ENCODE measurements at places on chromosomes 16 and 17.

GRCh38 chr17:76354747-76355310 is 1.1 kb upstream of the PRPSAP1 start:
- no peak for DNase-seq

- no peak for DNase-seq
Measured at GRCh38 chr16:47774661-47775060, 313.5 kb downstream of the PHKB start.

DNA sequence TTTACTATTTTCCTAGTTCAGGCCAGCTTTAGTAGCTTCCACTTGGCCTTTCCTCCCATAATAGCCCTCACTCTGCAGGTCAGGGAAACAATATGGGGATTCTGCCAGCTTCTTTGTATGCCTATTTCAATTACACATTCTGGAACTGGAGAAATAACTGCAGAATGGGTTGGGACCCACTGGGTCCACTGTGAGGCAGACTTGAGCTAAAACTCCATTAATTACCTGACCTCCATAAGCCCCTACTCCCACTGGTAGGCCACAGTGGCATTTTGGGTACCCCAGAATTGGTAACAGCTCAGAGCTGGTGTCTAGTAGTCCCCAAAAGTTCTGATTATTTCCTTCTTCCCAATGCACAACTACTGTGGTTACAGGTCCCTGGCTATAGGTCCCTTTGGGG is 16.7 kb upstream of the TENT4B start:
- DNase-seq, result no peak

DNA sequence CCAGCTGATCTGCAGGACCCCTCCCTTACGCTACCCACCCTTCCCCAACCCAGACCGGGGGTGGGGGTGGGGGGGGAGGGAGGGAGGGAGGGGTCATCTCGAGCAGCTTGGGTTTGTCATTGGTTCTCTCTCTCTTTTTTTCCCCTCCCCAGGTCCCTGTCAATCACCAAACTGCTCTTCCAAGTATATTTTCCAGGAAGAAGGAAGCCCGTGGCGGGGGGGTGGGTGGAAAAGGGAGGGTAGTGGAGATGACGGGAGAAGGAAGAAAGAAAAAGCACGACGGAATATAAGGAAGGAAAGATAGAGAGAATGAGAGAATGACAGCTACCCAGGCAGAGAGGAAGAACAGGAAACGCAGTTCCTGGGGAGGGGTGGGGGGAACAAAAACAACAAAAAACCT is 17.9 kb downstream of the SALL1 start:
- no peak for DNase-seq

DNA sequence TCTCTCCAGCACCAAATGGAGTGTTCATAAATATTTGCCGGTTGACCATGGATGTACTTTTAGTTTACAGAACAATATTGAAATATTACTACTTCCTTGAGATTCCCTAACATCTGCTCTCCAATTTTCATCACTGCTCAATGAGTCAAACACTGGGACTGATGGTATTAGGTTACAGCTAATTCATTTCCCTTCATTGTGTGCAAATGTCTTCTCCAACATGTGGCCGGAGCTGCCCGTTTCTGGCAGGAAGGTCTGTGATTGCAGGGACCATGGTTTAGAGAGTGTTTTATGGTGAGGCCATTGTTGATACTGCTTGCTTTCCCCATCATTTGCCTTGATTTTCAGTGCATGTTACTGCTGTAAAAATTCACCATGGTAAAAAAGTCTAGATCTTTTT is 209.3 kb downstream of the HS3ST3B1 start:
- no peak for DNase-seq

DNA sequence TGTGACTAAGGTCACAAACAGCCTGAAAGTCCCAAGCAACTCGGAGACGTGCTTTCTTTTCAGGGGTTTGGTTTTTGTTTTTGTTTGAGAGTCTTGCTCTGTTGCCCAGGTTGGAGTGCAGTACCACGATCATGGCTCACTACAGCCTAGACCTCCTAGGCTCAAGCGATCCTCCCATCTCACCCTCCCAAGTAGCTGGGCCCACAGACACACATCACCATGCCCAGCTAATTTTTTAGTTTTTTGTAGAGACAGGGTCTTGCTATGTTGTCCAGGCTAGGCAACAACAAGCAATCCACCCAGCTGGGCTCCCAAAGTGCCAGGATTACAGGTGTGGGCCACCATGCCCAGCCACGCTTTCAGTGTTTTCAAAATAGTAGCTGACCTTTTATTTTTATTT is 19.8 kb upstream of the GGA2 start:
- no peak for DNase-seq

GRCh38 chr16:56910654-56911539 is 21.0 kb upstream of the HERPUD1 start:
- DNase-seq, result no peak

- DNase-seq, result no peak
Measured at GRCh38 chr17:79314617-79315357, 240.2 kb downstream of the ENGASE start.

- no peak for DNase-seq
Measured at GRCh38 chr17:63785556-63785955, 11.6 kb downstream of the DDX42 start.

DNA sequence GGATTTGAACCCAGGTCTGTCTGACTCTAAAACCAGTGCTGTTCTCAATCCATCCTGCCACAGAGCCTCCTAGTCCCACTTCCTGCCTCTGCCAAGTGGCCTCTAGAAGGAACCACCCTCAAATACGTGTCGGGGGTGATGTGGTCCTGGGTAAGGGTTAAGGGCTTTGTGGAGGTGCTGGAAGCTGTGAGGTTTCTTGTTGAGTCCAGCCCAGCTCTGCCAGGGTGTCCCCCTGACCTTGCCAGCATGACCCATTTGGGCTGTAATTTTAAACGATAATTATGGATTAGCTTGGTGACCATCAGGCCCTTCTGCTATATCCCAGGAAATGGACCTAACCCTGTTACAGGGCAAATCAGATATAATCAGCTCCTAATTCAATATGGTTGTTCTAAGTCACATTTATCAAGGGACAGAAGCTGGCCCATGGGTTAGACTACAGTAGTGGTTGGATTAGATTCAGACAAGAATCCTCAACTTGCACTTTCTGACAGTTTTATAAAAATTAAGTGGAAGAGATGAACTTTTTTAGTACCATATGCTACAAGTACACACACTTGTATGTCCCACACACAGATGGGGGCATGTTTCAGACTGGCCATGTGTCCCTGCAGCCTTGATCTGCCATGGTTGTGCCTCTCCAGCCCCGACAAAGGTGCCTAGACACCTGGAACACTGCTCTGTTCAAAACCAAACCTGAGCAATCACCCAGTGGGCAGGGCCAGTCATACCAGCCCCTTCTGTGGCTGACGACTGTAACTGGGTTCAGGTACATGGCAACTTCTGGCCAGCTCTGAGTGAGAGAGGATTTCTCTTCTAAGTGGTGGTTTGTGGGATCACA is 48.0 kb downstream of the SMPD3 start:
- DNase-seq, result no peak

DNA sequence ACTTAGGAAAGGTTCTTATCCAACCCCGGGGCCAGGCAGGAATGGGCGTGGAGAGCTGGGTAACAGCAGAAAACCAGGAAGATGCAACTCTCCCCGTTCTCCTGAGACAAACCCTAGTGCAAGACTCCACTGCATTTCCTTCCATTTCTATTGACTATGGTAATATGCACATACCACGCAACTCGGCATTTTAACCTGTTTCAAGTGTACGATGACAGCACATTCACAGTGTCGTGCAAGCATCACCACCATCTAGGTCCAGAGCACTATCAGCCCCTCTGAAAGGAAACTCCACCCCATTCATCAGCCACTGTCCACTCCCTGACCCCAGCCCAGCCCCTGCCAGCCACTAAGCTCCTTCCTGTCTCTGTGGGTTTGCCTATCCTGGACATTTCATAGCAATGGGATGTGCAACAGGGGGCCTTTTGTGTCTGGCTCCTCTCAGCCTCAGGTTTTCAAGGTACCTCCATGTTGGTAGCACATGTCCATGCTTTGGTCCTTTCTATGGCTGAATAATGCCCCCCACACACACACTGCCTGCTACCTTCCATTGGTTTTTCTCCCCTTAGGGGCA is 441.9 kb downstream of the SOX9 start:
- no peak for DNase-seq

DNA sequence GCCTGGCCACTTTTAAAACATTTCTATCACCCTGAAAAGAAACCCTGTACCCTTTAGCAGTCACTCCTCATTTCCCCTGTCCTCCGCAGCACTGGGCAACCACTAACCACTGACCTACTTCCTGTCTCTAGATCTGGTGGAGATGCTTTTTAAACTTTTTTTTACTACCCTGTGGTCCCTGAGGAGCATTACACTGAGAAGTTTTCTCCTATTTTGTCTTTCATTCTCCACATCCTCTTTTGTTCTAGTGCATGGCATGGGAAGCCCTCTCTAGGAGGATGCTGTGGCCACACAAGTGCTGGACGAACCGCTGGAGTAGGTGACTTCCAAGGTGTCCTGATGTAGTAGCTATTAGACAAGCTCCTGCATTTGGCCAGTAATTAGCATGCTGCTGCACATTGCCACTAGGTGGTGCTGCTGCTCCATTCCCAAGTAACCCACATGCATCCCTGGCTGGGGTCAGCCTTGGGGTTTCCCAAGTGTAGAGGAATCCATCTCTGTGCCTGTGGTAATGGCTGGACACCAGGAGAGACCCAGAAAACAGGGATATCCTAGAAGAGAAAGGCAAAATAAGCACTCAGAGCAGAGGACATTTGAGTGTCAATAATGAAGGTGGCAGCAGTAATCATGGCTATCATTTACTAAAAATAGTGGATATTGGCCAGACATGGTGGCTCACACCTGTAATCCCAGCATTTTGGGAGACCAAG is 143.8 kb upstream of the CRHR1 start:
- peak; percentile 80 for DNase-seq

DNA sequence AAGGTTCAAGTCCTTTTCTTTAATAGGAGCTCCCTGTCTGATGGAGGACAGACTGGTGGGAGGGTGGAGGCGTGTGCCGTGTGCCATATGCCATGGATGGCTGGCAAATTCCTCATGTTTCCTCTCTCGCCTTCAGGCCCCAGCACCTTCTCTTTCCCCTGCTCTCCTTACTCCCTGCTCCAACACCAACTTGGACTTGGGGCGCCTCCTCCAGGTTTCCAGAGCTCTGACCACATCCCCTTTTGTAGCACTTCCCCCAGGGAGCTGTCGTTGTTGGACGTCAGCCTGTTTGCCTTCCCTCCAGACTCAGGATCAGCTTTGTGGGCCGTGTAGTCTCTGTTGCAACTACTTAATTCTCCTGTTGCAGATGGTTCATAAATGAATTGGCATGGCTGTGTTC is 30.7 kb downstream of the TMC7 start:
- no peak for DNase-seq

DNA sequence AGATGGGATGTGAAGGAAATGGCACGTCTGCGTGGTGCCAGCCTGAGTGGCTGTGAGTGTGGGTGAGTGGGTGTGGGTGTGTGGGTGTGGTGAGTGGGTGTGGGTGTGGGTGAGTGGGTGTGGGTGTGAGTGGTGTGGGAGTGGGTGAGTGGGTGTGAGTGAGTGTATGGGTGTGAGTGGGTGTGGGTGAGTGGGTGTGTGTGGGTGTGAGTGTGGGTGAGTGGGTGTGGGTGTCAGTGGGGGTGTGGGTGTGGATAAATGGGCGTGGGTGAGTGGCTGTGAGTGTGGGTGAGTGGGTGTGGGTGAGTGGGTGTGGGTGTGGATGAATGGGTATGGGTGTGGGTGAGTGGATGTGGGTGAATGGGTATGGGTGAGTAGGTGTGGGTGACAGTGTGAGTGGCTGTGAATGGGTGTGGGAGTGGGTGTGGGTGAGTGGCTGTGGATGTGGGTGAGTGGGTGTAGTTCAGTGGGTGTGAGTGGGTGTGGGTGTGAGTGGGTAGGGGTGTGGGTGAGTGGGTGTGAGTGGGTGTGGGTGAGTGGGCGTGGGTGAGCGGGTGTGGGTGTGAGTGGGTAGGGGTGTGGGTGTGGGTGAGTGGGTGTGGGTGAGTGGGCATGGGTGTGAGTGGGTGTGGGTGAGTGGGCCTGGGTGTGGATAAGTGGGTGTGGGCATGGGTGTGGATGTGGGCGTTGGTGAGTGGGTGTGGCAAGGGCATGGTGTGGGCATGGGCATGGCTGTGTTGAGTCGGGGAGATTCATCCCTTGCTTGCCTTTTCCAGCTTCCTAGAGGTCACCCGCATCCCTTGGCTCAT is 80.8 kb downstream of the ZDHHC7 start:
- peak; percentile 41 for DNase-seq

GRCh38 chr16:89230255-89230654 is 12.8 kb downstream of the ZNF778 start:
- no peak for DNase-seq

DNA sequence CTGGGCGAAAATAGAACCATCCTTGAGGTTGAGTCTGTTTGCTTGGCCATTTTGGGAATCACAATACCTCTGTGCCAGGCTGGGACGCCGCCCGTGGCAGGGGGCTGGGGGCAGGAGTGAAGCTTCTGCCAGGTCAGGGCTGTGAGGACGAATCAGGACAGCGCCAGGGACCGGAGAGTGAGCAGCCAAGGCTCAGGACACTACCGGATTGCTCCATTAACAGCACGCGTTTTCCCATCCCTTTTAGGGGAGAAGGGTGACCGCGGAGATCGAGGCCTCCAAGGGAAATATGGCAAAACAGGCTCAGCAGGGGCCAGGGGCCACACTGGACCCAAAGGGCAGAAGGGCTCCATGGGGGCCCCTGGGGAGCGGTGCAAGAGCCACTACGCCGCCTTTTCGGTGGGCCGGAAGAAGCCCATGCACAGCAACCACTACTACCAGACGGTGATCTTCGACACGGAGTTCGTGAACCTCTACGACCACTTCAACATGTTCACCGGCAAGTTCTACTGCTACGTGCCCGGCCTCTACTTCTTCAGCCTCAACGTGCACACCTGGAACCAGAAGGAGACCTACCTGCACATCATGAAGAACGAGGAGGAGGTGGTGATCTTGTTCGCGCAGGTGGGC is 23.4 kb downstream of the C1QTNF1 start:
- no peak for DNase-seq

- no peak for DNase-seq
Measured at GRCh38 chr16:25699069-25699468, 7.3 kb downstream of the HS3ST4 start.

GRCh38 chr16:3022208-3022683 is 1.5 kb downstream of the HCFC1R1 start:
- peak; percentile 91 for DNase-seq

- DNase-seq, result no peak
Measured at GRCh38 chr17:77716289-77716926, 242.1 kb upstream of the TNRC6C start.

DNA sequence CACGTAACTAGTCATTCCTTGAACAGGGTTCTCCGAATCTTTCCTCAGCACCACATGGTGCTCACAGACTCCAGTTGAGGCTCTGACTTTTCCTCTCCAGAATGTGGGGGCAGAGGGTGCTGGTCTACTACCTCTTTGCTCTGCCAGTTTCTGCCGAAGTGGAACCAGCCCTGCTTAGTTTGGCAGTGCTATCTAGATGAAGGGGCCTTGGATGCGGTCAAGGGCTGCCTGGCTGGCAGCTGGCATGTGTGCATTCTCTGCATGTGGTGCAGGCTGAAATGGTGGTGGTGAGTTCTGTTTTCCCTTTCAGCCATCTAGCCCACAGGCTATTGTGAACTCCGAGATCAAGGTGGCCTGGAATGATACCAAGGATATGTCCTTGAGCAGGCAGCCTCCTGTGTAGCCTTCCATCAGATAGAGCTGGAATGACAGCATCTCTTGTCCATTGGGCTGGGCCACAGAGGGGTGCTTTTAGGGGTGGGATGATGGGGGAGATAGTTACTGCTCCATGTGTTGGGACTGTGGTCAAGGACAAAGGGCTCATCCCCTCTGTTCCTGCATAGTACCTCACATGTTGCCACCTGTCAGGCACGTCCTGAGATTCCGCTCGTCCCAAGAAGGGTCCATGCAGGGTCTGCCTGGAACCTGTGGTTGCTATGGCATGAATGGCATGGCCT is 2.0 kb downstream of the DYNLL2 start:
- DNase-seq, result no peak
